ENCODE measurements at places on chromosomes 3 and 15. TPM values are rescaled to one million over a fixed set of nuclear protein-coding genes. Genes with fewer than 3 reads are reported as not detected.

Gene CLDN16
- not detected for total RNA-seq

Gene PRRT3
- 1.1 TPM for total RNA-seq

Gene MRPS25
- total RNA-seq = 23.7 TPM

Gene GRAMD1C
- 0.13 TPM for total RNA-seq

DNA sequence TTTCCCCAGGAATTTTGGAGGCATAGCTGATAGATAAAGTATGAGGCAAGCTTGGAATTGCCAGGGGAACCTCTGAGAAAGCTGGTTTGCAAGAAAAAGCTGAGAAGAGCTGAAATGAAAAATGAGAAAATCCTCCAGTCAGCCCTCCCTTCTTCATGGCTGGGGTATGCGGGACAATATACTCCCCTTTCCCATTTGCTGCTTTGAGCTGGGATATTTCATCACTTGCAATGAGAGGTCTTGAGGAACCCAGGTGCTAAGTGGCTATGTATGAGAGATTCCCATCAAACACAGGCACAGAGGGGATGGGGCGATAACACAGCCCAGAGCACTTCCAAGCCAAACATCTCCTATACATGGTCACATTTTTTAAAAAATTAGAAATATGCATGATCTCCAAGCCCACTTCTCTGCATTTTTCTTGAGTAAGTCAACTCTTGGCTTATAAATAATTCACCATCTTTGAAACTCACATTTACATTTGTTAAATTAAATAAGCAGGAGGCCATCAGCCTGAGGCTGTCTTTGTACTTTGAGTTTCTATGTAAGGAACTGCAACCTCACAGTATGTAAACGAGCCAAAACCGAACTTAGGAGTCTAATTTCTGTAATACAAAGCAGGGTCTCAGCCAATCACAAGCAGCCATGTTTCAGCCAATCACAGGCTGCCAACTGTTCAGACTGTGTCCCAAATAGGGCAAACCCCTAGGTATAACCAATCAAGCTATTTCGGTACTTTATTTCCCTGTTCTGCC is 983.6 kb upstream of the NR2F2 start:
- DNase-seq = no peak

DNA sequence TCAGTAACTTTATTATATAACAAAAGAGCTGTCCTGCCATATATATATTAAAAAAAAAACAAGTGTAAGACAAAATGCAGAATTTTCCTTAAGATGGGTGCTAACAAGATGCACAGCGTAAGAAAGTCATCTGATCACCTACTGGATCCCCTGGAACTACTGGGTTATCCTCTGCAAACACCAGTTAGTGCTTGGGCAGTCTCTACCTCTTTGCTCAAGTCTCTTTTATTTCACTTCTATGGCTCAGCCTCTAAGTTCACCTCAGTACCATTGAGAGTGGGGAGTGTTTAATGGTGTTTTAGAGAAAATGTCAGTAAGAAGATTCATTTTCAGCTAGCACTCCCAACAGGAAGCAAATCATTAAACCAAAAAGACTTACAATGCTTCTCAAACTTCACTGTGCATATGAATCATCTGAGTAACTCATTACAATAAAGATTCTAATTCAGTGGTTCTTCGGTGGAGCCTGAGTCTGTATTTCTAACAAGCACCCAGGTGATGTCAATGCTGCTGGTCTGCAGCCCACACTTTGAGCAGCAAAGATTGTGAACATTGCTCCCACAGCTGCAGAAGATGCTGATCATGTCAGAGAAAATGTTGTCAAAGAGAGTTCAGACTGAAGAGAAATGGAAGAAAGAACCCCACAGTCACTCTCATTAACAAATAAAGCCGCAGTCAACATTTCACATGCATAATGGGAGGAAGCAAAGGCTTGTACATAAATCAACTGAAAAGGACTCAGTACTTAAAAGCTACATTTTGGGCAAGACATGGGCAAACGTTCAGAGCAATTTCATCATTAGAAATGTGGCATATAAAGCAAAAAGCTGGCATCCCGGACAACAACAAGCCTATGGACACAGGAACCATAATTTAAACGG is 227.1 kb upstream of the ATP11B start:
- no peak for DNase-seq

GRCh38 chr3:184554461-184554860 is 7.1 kb upstream of the EPHB3 start:
- DNase-seq = no peak

Data from myocyte (in vitro differentiated cells).